Type B pancreatic cell (in vitro differentiated cells): ENCODE measurements at places on chromosomes 7 and 10. TPM values are rescaled to one million over a fixed set of nuclear protein-coding genes. Genes with fewer than 3 reads are reported as not detected.

GRB10 gene
- total RNA-seq: 18.8 and 42.3 TPM in 2 replicates

ELMO1 gene
- total RNA-seq: 4.9 and 29.4 TPM in 2 replicates

FAM237B gene
- total RNA-seq: not detected in 2 replicates

MASTL gene
- 14.5 and 16.8 TPM in 2 replicates for total RNA-seq

HOXA9 gene
- 0.67 and 4.1 TPM in 2 replicates for total RNA-seq
